LHCN-M2 (cell line): ENCODE measurements at places on chromosomes 11 and 22. TPM values are rescaled to one million over a fixed set of nuclear protein-coding genes. Genes with fewer than 3 reads are reported as not detected.

PGR gene
- total RNA-seq, result not detected in 2 replicates

GAB4 gene
- not detected in 2 replicates for total RNA-seq

DNA sequence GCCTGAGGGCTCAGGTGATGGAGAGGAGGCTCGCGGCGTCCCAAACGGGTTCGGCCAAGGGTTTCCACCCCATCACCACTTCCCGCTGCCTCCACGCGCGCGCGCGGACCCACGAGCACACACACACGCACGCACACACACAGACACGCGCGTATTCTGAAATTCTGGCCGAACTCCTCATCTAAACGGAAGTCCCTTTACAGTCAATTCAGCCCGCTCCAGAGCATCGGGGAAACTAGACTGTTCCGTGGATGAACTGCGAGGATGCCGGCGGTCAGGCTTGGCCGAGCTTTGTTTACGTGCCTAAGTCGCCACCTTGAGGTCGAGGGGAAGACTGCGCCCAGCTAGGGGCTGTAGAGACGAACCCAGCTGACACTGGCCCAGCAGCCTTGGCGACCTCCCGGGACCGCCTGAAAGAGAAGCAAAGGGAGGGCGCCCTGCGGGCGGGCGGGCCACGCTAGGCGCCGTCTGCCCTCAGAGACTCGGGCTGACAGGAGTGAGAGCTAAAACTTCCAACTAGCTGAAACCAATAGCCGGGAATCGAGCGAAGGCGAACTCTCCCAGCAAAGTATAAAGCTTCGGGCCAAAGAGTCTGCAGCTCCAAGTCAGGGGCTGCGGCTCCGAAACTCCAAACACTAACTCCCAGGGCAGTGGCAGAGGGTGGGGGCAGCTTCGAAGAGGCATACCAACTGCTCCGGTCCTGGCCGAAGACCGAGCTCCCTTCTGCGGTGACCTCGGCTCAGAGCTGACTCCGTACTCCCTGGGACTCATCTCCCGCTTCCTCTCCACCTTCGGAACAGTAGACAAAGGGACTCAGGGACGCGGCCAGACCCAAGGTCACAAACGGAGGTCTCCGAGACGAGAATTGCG lies 124.7 kb upstream of the C11orf58 start:
- DNase-seq, result peak; percentile 70

DNA sequence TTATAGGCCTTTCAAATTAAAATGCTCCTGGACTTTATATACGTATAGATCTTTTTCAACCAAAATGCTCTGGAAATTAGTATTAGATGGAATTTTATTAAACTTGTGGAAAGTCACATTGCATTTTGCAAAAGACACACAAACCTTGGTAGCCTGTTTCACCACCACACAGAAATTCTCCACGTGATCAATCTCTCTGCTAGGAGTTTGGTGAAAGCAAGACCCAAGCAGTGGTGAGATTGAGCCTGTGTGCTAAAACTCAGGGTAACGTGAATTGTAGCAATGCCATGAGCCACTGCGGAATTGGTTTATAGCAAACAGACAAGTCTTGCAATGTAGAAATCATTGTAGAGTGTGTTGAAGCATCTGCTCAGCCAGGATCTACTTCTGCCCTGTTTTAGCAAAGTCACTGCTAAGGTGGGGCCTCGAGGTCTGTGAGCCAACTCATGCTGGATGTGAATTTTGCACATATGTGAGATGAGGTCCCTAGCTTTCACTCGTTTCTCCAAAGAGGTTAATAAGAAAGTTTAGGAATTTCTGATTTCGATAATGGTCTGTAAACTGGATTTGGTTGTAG lies 184.8 kb downstream of the DBX1 start:
- DNase-seq, result no peak

DNA sequence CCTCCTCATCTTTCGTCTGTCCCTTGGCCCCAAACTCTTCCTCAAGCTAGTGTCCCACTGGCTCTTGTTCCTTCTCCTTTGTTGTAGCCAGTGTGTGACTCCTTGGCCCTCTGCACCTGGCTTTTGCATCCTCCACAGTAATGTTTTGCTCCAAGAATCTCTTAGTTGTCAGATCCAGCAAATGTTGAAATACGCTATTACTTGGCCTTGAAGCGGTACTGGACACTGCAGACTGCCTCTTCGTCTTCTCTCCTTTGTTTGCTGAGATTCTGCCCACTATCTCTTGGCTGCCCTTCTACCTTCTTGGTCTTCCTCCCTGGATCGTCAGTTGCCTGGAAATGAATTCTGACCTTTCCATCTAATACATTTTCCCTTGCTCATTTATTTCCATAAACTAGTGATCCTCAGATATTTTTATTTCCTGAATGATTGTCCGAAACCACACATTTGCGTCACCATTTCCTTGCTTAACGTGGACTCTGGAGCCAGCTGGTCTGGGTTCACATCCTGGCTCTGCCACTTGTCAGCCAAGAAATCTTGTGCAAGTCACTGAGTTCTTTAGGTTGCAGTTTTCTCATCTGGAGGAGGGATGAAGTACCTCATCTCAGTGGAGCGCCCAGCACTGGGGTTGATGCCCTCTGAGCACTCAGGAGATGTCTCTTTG lies 113.6 kb downstream of the LDLRAD3 start:
- peak; percentile 50 for DNase-seq

TTC36 gene
- 0.32 and 0.86 TPM in 2 replicates for total RNA-seq

GLB1L2 gene
- total RNA-seq, result not detected in 2 replicates

DNA sequence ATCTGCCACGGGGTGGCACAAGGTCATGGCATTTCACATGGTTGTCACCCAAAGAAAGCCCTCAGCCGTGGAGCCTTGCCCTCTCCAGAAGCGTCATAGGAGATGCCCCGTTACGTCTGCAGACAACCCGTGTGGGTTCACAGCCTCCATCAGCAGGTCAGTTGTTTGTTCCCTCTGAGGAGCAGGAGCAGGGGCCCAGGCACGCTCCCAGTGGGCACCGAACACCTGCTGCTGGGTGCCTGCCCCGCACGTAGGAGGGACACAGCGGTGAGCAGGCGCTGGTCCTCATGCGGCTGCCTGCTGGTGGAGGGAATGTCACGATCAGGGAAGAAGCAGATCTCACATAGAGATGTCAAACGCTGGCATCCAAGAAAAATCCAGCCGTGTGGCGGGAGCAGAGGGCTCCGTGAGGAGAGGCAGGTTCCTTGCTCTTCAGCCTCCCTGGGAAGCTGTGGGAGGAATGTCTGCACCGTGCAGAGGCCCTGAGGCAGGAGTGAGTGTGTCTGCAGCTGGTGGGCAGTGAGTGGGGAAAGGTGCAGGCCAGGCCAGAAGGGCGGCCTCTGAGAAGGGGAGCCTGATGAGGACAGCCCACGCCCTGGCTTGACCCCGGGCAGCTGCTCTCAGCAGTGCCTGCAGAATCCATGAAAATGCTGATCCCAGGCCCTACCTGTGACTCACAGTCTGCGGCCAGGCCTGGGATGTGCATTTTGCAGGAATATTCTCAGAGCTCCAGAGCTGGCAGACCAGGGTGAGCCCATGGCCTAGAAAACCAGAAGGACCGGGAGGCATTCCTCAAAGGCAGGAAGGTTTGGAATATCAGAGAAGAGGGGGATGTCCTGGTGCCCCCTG lies 36.4 kb upstream of the TH start:
- no peak for DNase-seq

DNA sequence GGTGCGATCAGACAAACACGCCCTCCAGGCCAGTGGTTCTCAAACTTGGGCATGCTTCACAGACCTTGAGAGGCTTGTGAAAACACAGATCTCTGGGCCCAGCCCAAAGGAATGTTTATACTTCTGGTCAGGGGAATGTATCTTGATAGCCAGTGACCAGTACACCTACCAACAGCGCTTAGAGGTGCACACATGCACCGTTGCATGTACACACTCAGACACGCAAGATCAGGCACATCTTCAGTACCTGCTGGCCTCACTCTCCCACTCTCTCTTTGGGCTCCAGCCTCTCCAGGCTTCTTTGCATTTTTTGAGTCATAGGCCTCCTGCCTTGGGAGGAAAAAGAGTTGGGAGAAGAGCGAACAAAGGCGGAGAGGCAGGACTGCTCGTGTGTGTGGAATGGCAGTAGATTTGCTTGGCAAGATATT lies 11.7 kb upstream of the FXYD6 start:
- no peak for DNase-seq

DNA sequence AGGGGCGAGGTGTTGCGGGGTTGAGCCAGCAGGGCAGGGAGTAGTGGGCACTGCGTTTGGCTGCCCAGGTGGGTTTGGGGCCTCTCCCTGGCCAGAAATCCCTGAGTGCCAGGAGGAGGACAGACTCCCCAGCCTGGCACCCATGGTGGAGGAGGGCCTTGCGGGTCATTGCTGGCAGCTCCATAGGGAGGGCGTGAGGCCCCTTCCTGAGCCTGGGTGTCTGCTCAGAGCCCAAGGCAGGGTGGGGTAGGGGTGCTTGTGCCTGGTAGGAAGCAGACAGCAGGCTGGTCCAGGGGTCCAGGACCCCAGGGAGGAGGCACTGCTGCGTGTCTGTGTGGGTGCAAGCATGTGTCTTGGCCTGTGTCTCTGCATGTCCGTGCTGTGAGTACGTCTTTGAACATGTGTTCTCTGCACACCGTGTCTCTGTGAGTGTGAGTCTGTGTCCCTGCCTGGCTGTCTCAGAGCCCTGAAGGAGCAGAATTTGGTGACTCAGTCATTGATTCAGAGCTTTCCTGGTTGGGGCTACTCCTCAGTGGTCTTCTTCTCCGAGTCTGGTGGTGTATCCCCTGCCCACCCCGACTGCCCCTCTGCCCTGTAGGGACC lies 3.9 kb downstream of the TSPAN4 start:
- DNase-seq, result no peak

DNA sequence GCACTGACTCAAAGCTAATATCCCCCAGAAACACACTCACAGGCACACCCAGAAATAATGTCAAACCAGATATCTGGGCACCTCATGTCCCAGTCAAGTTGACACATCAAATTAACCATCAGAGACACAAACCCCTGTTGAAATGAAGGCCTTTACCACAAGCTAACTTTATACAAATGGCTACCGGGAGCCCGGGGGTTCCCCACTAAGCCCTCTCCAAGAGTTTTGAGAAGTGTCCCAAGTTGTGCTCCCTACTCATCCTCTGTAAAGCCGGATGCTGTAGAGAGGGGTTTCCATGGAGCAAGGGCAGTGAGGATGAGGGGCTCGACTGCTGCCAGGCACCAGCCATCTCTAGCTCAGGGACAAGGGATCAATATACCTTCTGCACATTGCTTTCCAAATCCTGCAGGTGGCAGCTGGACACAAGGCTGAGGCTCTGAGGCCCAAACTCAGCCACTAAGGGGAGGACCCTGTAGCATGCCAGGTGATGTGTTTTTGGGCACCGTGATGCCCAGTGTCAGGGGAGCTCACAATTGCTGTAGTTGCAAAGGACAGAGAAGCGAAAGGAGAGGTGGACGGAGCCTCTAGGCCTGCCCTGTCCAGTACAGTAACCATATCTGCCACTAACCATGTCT lies 145.7 kb downstream of the TTC17 start:
- no peak for DNase-seq

EML3 gene
- total RNA-seq, result 41.5 and 46.8 TPM in 2 replicates

CATSPER1 gene
- 0.75 and 1.8 TPM in 2 replicates for total RNA-seq
